Activated CD4-positive, alpha-beta T cell treated with anti-CD3 and anti-CD28 coated beads for 4 hours (primary cell): ENCODE measurements at places on chromosomes 2 and 18.

DNA sequence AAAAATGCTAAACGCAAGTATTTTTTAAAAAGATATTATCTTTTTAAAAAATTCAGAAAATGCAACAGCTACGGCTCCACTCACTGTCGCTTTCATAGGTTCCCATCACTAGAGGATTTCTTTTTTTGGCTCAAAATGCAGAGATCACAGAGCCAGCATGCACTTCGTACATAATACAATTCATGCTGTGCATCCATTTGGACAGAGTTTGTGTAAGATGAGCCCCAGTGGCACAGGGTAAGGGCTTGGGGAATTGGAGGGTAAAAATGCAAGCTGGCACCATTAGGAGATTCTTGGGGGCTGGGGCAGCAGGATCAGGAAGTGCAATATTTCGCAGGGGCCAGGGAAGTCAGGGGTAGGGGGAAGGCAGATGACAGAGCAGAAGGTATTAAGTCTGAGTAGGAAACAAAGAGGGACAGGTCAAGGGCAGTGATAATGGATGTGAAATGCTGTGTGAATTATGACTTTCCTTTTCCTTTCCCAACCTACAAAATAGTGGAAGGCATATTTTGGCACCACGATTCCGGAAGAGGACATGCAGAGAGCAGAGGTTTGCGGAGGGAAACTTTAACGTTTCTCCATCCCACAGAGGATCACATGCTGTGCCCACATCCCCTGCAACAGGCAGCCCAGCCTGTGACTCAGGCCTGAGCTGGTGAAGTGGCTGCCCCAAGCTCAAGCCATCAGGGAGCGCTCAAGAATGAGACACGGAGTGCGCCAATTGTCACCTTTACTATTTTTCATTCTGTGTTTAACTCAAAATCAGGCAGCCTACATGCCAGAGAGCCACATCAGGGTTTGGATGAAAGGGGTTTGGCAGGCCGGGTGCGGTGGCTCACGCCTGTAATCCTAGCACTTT is 4.7 kb downstream of the CAPG start:
- peak; percentile 64 for DNase-seq

GRCh38 chr2:137826373-137827372 is 137.6 kb upstream of the HNMT start:
- no peak for DNase-seq

- DNase-seq, result no peak
Measured at GRCh38 chr2:197986977-197987376, 182.6 kb downstream of the PLCL1 start.

- DNase-seq, result no peak
Measured at GRCh38 chr18:63514888-63515678, 27.1 kb upstream of the SERPINB12 start.

GRCh38 chr2:25251071-25251421 is 82.7 kb upstream of the POMC start:
- DNase-seq, result peak; percentile 25

DNA sequence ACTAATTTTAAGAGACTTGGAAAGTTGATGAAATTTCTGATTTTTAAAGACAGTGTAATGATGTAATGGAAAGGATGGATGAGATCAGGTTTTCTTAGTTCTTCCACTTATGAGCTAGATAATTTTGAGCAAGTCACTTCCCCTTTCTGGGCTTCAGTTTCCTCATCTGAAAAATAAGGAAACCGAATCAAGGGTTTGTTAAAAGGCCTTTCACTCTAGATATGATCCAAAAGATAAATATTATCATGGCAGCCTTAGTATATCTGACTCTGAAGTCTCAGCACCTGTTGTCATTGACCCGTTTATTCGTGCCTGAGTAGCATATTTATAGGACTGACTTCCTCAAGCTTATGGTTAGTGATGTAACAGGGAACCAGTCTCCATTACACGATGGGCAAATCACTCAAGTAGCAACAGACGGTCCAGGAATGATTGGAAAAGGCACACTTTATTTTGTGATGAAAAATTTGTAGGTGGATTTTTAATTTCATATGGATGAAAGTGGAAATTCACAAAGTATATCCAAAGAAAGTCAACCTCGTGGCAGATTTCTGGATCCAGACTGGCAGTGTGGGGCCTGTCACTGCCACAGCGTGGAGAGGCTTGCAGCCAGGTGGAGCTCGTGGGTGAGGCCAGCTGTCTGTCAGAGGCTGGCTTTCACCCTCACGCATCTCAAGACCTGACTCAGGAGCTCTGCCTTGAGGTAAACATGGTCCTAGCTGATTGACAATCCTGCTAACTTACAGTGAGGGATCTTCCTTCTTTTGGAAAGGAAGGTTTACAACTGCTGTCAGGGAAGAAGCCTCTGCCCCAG is 137.9 kb upstream of the CXCR4 start:
- DNase-seq, result peak; percentile 37

- no peak for DNase-seq
Measured at GRCh38 chr2:51633073-51633472, 601.1 kb upstream of the NRXN1 start.
